Stimulated activated CD8-positive, alpha-beta memory T cell treated with anti-CD3 and anti-CD28 coated beads, Interleukin-2, amount 100 ng/mL, for 48 hours (primary cell): ENCODE measurements at places on chromosomes 5 and 9.

GRCh38 chr5:129172580-129172979, 78.0 kb downstream of the ISOC1 start:
- no peak for DNase-seq

GRCh38 chr9:129013674-129014073, 14.5 kb downstream of the SH3GLB2 start:
- no peak for DNase-seq

- DNase-seq, result no peak
Measured at GRCh38 chr5:61275841-61276240, 56.2 kb upstream of the ZSWIM6 start.

DNA sequence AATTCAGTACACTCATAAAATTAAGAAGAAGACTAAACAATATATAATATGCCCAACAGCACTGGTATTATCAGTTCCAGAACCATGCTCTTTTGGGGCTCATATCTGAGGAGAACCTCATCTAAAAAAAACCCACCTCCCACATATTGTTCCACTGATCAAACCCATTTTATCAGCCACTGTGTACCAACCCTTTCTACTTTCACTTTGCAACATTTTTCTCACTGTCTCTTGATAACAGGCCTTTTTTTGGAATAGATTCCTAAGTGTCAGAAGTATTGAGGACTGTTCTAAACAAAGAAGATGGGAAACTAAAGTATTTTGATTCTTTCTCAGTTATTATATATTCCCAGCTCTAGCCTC, 173.2 kb downstream of the GABRB2 start:
- DNase-seq, result no peak

DNA sequence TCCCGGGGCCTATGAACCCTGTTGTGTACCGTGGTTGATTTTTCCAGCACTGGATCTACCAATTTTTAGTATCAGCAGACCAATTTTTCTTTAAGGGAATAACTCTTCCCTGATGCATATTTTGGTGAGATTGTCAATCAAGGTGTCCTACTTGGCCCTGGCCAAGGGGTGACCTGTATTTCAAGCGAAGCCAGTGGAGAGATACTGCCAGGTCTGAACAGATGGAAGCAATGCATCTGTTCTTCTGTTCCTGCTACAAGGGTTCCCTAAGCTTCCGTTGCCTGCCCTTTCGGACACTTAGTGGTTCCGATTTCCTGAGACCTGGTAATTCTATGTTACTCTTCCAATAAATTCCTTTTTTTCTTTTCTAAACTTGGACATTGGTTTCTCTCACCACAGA, 37.3 kb downstream of the ADAM19 start:
- DNase-seq, result no peak

GRCh38 chr5:43042626-43043399, 2.7 kb upstream of the ANXA2R start:
- peak; percentile 54 for DNase-seq

- no peak for DNase-seq
Measured at GRCh38 chr5:73302797-73303147, 129.8 kb downstream of the TMEM174 start.

DNA sequence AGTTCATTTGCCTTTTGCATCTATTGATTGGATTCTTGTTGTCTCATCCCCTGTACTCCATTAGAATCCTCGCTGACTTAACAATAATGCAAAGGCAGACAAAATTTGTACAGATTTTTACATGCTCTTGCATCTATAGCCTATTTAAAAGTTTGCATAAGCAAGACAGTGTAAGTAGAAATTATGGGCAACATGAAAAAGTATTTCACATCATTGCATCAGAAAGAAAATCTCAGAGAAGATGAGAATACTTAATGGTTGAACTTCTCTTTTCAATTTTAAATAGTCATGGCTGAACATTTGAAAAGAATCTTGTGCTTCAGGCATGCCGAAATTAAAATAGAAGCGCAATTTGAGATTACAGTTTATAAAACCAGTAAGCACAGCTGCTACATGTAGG, 226.4 kb downstream of the EFNA5 start:
- no peak for DNase-seq

DNA sequence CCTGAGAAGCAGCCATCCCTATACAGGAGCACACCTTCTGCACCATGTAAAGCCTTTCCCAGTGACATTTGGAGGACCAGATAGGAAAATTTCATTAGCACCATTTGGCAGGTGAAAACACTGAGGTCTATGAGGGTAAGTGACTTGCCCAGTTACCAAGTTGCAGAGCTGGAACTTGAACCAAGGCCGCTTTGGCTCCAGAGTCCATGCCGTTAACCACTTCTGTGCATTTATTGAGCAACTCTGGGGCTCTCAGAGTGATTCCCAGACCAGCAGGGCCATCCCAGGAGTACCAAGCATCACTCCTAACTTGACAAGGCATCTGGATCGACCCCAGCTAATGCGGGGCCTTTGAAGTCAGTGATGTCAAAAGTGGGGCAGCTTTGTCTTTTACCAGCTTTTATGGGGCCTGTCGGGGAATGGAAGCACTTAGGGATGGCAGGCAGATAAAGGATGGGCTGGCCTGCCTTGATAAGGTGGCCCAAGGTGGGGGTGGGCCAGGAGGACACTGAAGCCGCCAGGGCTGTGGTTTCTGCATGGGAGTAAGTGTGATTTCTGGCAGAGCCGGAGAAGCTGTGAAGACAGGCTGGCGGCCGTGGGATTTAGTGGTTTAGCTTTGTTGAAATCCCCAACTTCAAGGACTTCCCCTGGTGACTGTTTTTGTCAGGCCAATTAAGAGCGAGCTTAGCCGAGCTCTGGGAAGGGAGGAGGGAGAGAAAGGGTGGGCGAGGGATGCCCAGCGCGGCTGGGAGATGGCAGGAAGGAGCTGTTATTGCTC, 127.3 kb downstream of the MACROH2A1 start:
- DNase-seq, result no peak

- DNase-seq, result no peak
Measured at GRCh38 chr9:19967216-19967887, 178.5 kb upstream of the SLC24A2 start.

DNA sequence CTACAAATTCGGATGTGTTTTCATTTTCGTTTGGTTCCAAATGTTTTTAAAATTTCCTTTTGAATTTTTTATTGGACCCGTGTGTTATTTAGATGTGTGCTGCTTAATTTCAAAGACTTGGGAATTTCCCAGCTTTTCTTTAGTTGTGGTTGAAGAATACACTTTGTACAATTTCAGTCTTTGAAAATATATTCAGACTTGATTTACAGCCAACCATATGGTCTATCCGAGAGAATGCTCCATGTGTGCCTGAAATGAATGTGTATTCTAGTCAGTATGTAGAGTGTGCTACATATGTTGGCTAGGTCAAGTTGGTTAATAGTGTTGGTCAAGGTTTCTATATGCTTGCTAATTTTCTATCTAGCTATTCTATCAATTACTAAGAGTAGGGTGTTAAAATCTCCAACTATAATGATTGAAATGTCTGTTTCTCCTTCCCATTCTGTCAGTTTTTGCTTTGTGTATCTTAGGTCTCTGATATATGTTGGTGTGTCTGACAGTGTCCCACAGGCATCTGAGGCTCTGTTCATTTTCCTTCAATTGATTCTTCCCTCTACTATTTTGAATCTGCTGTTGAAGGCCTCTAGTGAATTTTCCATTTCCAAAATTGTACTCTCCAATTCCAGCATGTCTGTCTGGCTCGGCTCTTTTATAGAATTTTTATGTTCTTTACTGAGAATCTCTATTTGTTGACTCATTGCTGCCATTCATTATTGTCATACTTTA, 36.2 kb downstream of the RNF130 start:
- no peak for DNase-seq

DNA sequence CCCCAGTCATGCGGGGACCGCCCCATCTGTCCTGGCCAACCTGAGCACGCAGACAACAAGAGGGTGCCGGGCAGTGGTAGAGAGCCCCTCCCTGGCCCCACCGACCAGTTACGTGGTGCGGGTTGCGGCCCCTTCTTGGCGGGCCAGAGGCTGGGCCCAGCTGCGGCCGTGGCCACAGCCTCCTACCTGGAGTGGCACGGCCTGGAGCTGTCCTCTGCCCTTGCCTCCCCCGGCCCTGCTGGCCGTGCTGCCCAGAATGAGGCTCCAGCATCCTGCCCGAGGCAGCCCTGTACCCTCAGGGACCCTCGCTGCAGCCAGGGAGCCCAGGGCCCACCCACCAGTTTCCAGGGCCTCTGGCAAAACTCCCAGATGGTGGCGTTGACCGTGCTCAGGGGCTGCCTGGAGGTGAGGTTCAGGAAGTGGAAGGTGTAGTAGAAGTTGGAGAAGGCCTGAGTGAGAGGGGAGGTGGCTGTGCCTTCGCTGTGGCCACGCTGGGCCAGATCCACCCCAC, 5.7 kb downstream of the ENTPD8 start:
- no peak for DNase-seq

- no peak for DNase-seq
Measured at GRCh38 chr9:89724659-89725058, 119.8 kb downstream of the GADD45G start.

DNA sequence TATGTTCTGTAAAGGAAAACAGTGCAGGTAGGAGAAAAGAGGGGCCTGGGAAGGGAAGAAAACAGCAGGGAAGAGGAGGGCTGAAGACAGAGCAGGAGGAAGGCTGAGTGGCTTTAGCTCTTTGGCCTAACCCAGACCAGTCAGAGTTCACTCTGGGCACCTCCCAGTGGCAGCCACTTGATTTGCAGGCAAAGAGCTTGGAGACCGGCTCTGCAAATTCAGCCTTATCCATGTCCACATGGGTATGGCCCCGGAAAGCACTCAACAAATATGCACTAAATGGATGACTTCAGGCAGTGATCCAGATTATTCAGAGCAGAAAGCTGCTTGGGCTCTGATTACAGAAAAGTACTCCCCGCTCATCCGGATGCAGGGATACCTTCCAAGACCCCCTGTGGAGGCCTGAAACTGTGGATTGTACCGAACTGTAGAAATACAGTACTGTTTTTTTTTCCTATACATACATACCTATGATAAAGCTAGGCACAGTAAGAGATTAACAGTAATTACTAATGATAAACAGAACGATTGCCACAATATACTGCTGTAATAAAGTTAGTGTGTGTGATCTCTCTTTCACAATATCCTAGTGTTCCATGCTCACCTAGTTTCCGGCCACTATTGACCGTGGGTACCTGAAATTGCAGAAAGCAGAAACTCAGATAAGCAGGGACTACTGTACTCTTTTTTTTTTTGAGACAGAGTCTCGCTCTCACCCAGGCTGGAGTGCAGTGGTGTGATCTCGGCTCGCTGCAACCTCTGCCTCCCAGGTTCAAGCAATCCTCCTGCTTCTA, 4.6 kb upstream of the RNU6ATAC start:
- no peak for DNase-seq

DNA sequence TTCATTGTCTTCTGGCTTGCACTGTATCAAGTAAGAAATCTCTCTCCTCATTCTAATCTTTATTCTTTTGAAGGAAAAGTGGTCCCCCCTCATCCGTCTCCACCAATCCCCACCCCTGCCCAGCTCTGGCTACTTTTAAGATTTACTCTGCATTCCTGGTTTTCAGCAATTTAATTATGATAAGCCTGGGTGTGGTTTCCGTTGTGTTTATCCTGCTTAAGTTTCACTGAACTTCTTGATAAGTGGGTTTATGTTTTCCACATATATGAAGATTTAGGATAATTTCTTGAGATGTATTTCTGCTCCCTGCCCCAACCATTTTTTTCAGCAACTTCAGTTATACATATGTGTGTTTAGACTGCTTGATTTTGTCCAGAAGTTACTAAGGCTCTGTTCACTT, 46.5 kb downstream of the PTBP3 start:
- DNase-seq, result no peak

GRCh38 chr9:32430720-32431119, 46.3 kb downstream of the ACO1 start:
- DNase-seq, result no peak

DNA sequence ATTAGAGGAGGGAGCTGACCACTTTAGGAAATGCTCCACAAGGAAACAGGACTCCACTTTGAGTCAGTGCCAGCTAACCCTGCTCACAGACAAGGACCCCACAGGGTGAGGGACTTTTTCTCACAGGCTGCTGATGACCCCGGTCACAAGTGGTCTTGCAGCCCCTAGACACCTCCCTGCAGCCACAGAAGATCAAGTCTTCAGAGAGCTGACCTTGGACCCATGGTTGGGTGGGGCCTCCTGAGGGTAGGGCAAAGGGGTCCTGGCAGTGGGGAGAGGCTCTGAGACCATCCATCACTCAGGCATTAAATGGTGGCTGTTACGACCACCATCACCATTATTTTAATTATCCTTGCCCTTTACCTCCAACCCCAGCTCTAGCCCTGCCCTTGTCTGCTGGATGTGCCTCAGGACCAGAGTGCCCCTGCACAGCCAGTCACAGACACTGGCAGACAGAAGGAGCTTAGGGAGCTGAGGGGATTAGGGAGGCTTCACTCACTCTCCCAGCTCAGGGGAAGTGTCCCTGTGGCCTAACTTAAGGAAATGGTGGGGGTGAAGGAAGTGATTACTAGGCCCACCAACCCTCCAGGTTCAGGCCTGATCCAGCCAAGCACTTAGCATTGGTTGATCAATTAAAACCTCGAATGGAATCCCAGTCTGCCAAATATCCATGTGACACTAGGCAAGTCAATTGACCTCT, 1.6 kb downstream of the ACSL6 start:
- no peak for DNase-seq

GRCh38 chr9:127053057-127053821, 69.2 kb downstream of the ANGPTL2 start:
- DNase-seq, result no peak

DNA sequence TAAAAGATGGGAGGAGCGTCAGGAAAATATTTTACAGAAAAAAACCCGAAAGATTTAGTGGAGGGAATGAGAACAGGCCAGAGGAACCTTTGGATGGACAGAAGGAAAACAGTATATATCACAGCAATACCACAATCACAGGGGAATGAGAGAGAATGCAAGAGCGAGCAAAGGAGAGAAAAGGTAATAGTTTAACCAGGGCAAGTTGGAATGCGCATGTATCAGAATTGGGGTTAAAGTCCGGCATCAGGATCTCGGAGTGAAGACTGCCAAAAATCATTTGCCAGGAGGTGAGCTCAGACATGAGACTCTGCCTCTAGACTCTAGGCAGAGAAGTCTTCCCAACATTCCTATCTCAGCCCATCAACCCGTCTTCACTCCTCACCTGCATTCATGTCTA, 36.8 kb downstream of the PCDHGC5 start:
- DNase-seq, result no peak

DNA sequence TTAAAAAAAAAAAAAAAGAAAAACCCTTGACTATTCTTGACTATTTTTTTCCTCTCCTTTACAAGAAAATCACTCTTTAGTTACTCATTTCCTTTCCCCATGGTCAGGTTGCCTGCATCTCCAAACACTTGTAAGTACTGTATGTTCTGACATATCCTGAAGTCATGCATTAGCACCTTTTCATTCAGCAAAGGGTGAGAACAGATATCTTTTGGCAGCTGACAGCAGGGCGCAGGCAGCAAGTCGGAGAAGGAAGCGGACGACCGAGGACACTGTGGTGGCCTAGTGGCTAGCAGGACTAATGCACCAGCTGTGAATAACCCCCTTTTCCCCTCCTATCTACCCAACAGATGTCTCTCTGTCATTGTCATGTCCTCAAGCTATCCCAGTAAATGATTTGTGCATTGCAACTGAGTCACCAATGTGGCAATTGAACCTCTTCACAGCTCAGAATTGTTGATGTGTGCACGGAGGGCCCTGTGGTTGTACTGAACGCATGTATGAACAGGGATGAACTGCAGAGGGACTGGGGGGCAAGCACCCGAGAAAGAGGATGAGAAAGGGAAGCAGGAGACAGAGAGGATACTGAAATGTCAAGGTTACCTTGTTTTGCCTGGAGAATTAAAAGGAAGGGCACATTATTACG, 996.0 kb upstream of the ARRDC3 start:
- DNase-seq, result no peak

GRCh38 chr5:80703747-80704146, 49.0 kb upstream of the DHFR start:
- no peak for DNase-seq
